ENCODE measurements at places on chromosomes 1 and 21. TPM values are rescaled to one million over a fixed set of nuclear protein-coding genes. Genes with fewer than 3 reads are reported as not detected.

DNA sequence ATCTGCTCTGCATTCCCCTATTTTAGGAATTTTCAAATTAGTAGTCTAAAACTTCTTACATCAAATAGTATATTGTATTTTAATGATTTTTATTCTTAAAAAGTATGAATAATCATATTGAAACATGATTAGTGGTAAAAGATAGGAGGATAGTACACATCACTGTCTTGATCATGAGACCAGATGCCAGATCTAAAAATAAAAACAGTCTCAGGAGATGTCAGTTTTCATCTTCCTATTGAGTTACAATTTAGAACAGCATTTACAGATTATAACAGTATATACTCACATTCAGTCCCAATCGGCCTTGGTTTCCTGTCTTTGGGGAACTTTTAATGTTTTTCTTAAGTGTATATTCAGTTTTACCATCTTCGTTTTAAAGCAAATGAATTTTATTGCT is 95.9 kb downstream of the USP25 start:
- no peak for DNase-seq

- peak; percentile 90 for DNase-seq
Measured at GRCh38 chr1:92804721-92805201, 19.9 kb upstream of the EVI5 start.

DNA sequence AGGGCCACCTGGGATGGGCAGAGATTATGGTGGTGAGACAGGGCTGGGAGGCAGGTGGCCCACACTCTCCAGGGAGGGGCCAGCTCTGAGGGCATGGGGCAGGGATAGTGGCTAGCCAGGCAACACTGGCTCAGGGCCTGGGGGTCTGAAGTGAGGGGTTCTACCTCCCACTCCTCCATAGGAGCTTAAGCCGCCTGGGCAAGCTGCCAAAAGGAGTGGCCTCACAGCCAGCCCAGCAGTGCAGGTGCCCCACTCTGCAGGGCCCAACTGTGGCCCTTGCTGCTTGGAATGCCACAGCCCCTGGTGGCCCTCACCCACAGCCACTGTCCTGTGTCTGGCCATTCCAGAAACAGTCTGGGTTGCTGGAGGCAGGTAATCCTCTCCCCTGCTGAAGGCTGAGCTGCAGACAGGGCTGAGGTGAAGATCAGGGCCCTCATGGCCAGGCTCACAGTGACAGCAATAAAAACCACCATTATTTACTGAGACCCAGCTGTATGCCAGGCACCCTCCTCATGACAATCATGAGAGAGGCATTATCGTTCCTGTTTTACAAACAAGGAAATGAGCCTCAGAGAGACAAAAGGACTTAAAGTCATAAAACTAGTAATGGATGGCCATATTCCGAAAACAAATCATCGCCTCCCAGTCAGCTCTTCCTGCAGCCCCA is 31.0 kb downstream of the KIF21B start:
- no peak for DNase-seq

DNA sequence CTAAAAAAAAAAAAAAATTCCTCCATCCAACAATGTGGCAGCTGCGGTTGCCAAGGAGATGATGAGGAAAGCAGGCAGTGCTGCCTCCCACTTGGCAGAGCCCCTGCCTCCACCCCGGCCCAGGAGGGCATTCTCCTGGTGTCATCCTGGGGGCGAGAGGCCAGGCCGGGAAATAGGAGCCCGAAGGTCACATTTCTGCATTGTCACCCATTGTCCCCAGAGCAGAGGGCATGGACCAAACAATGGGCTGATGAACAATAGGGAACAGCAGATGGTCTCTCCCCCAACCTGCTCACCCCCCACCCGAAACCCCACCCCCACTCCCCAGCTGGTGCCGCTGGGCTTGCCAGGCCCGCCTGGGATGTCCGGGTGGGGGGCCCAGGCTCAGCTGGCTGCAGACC is 37.3 kb downstream of the CAMK2N1 start:
- no peak for DNase-seq

DNA sequence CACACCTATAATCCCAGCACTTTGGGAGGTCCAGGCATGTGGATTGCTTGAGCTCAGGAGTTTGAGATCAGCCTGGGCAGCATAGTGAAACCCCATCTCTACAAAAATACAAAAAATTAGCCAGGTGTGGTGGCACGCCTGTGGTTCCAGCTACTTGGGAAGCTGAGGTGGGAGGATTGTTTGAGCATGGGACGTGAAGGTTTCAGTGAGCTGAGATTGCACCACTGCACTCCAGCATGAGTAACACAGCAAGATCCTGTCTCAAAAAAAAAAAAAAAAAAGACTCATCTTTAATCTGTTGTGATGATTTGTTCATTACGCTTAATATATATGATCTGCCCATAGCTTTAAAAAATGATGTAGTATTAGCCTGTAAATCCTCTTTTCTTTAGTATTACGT is 44.0 kb downstream of the OR10J1 start:
- DNase-seq, result no peak

DNA sequence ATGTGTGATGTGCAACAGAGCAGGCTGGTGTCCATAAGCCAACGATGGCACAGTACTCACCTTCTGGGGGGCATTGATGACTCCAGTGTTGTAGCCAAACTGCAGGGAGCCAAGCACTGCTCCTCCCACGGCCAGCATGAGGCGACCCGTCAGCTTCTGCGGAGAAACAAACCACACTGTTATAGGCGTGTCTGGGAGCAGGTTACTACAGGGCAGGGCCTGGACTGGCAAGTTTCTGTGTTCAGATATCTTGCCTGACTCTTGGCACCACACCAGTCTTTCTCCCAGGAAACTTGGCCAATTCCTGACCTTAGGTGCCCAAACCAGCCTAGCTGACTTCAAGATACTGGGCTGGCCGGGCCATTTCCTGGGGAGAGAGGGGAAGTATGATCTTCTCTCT is 15.5 kb downstream of the SLC2A1 start:
- DNase-seq, result peak; percentile 64

DNA sequence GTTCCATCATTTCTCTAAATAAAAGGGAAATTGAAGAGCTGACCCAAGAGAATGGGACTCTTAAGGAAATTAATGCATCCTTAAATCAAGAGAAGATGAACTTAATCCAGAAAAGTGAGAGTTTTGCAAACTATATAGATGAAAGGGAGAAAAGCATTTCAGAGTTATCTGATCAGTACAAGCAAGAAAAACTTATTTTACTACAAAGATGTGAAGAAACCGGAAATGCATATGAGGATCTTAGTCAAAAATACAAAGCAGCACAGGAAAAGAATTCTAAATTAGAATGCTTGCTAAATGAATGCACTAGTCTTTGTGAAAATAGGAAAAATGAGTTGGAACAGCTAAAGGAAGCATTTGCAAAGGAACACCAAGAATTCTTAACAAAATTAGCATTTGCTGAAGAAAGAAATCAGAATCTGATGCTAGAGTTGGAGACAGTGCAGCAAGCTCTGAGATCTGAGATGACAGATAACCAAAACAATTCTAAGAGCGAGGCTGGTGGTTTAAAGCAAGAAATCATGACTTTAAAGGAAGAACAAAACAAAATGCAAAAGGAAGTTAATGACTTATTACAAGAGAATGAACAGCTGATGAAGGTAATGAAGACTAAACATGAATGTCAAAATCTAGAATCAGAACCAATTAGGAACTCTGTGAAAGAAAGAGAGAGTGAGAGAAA is 38.4 kb downstream of the CENPF start:
- no peak for DNase-seq

The ZNF669 gene
- polyA plus RNA-seq, result 4.8 TPM

The SLAMF1 gene
- 0.22 TPM for polyA plus RNA-seq

The BSDC1 gene
- 39.7 TPM for polyA plus RNA-seq

All from small intestine (tissue), 16 donors.